ENCODE measurements at places on chromosomes 2 and 18.

GRCh38 chr2:223909001-223909741 is 36.0 kb downstream of the WDFY1 start:
- no peak for DNase-seq

GRCh38 chr2:74821177-74822126 is 12.5 kb upstream of the HK2 start:
- DNase-seq: no peak

DNA sequence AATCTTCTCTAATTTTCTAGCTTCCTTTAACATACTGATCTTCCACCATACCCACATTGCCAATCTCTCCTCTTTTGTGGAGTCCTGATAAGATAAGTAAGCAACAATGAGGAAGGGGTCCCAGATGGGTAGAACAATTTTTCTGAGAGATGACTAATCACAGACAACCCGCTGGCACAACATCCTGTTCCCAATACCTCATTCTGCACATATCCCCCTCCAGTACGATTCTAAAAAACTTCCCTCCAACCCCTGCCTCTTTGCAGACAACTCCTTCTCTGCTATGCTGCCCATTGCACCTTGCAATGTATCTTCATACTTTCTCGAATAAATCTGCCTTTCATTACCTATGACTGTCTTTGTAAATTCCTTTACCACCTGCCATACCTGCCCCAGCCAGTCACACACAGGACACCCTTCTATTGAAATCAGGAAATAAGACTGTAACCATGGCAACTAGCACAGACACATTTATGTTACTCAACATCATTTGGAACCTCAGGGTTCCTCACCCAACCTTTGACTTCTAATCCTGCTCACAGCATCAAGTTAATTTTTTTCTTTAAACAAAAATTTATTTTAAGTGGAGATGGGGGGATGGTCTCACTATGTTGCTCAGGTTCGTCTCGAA is 7.4 kb upstream of the EXOC6B start:
- DNase-seq: peak; percentile 27

DNA sequence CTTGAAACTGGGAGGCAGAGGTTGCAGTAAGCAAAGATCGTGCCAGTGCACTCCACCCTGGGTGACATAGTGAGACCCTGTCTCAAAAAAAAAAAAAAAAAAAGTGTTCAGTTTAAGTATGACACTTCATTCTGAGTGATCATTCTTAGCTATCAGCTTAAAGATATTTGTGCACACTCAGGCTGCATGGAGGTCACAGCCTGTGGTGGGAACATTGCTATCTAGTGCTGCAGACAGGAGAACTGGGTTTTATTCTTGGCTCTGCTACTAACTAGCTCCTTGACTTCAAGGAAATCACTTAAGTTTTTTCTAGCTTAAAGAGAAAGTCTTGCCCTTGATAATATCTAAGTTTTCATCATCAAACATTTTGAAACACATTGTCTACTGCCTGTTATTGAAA is 391.3 kb upstream of the CDH7 start:
- DNase-seq: no peak

DNA sequence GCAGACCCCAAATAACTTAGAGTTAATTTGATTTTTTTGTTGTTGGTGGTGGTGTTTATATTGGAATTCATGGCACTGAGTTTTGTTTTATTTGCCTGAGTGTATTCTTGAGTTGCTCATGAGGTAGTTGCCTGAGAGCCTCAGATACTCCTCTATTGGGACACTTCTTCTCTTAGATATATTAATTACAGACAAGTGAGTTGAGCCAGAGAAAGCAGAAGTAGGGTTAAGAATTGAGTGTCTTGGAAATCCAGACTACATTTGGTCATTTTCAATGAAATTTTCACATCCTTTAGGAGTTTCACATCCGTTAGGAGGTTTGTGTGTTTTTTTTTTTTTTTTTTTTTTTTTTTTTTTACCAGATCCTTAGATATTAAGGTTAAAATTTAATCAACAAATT is 29.0 kb downstream of the FMNL2 start:
- DNase-seq: no peak

DNA sequence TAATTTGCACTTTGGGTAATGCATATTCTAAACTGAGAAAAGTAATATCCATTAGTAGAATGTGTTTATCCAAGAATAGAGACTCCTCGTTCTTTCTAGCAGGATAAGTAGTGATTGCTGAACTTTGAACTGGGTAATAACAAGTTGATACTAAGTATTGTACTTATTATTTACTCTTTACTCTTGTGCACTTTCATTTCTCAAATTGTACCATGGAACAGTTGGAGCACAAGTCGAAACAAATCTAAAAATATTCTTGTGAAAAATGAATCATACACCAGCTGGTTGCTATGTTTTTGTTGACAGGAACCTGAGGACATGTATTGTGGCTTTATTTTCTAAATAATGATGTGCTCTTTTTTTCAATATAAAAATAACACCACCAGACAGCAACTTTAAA is 111.9 kb downstream of the RGPD3 start:
- no peak for DNase-seq

DNA sequence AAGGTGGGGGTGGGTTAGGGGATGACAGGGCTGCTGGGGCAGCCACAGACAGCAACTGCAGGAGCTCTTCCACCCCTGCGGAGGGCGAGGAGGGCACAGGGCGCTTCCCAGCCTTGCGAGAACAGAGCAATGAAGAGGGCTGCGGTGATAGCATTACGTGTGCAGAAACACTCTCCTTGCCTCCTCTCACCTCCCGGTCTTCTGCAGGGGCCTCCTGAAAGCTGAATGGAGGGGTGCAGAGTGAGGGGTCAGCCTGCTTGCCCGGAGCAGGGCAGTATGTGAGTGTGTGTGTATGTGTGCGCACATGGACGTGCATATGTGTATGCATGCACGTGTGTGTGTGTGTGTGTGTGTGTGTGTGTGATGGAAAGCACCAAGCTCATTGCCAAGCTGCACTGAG is 29.5 kb upstream of the IL1R2 start:
- no peak for DNase-seq

- DNase-seq: no peak
These were observed 6.0 kb downstream of the MAP3K2 start for GRCh38 chr2:127381762-127382161.

DNA sequence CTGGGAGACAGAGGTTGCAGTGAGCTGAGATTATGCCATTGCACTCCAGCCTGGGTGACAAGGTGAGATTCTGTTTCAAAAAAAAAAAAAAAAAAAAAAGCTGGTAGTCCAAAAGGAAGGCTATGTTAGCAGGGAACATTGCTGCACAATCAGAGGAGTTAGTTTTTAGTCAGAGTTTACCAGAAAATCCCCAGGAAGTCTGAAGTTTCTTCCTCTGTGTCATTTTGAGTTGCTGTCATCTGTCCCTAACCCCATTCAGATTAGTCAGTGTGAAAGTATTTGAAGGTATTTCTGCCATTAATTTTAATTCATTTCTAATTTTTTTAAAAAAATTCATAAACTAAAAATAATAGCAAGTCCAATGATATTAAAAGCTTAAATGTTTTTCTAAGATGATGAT is 33.5 kb upstream of the CERS6 start:
- DNase-seq: no peak

All from central memory CD4-positive, alpha-beta T cell (primary cell).